ENCODE measurements at places on chromosomes 1 and 21. TPM values are rescaled to one million over a fixed set of nuclear protein-coding genes. Genes with fewer than 3 reads are reported as not detected.

DNA sequence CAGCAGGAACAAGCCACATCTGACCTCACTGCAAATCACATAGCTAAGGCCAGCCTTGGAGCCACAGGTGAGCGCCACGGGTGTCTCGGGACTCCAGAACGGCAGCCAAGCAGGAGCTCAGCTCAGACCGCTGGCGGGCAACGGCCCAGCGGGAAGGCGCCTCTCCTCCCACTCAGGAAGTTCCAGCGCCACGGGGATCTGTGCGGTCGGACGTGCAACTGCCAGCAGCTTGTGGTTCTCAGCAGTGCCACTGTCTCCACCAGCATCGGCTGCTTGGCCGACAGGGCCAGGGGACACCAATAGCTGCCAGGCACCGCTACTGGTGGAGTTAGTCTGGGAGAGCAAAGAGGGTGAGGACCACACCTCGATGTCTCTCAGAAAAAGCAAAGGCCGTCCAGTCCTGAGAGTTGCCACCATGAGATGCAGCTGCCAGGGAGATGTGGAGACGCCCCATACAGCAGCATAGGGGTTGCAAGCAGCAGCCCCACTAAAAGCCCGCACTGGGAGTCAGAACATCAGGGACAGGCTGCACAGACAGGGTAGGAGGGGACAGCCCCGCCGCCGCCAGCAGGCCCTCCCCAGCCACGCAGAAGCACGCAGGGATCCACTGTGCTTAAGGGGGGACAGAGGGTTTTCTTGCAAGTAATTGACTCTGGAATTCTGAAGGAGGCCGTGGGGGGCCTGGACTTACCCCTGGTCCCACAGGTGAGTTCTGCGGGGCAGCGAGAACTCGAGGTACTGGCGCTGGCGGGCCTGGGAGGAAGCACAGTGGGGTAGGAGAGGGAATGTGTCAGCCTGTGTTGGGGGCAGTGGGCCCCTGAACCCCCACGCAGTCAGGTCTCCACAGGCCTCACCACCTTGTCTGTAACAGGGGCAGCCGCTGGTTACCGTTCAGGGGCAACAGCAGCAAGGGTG lies 83.5 kb downstream of the NPHP4 start:
- no peak for DNase-seq

The SELE gene
- not detected for total RNA-seq

- DNase-seq = no peak
These were observed 33.5 kb downstream of the UBE2G2 start for GRCh38 chr21:44767834-44768831.

GRCh38 chr1:74512170-74512915 lies at the start of gene LRRC53:
TSS of gene LRRC53 (minus strand) at chr1:74512611. CDS start at chr1:74483349, 29,262 bp downstream.
- no peak for DNase-seq

DNA sequence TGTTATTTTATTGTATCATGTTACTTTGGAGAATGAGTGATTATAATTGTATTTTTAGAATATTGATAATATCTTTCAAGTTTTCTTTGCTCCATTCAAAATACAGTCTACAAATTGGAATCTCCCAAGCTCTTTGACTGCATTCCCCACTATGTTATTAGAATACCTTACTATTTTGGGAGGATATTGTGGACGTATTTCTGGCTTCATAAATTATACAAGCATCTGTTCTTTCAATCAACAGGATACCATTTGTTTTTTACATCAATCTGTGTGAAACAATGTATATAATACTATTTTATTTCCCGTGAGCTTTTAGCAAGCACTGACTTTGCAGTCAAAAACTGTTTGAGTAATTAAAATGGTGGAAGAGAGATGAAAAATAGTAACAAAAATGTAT lies 226.5 kb downstream of the PTPRC start:
- no peak for DNase-seq

DNA sequence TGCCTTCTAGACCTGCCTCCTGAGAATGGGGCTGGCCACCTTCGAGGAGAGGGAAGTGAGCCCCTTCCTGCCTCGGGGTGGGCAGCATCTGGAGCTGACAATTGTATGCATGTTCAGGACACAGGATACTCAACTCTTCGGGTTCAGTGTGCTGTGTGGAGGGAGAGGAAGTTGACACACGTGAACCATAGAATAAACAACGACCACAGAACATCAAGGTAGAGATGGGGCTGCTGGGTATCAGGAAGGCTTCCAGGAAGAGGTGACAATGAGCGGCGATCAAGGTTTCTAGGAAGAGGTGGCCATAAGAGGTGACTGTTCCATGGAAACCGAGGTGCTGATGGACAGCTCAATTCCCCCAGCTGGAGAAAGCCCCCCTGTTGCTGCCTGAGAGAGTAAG lies 22.0 kb downstream of the UBIAD1 start:
- no peak for DNase-seq

The GCSAML gene
- not detected for total RNA-seq

The OR2T11 gene
- not detected for total RNA-seq

GRCh38 chr1:3869751-3870301 lies 12.6 kb downstream of the DFFB start:
- DNase-seq = no peak

GRCh38 chr1:22831729-22832413 lies 121.2 kb downstream of the EPHB2 start:
- peak; percentile 98 for DNase-seq

DNA sequence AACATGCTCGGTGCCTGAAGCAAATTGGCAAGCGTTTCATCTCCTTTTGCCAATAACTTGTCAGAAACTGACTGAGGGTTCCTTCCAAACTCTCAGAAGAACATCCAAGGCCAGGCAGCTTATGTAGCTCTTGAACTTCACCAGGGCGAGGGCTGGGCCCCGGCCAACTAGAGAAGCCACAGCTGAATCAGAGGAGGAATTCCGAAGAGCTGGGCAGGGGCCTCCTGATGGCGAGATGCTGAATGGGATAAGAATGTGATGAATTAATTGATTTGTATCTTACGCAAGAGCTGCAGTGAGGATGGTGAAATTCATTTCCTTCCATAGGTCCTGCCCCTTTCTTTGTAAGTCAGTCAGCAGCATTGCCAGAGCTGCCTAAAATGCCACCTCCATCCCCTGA lies 345.8 kb downstream of the KIF26B start:
- peak; percentile 96 for DNase-seq

DNA sequence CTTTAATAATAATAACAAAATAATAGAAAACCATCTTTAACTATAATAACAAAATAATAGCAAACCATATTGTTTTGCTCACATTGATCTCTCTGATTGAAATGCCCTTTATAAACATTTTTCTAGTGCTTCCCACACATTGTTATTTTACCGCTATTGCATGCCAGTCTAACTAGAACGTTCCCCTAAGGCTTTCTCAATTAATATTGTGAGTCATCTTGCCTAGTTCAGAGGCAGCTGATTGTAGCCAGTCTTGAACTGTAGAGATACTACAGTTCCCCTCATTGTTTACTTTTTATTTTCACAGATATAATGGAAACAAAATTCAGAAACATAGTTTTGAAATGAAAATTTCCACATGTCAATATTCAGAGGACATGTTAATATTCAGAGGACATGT lies 192.3 kb upstream of the ADGRL4 start:
- DNase-seq = peak; percentile 80

DNA sequence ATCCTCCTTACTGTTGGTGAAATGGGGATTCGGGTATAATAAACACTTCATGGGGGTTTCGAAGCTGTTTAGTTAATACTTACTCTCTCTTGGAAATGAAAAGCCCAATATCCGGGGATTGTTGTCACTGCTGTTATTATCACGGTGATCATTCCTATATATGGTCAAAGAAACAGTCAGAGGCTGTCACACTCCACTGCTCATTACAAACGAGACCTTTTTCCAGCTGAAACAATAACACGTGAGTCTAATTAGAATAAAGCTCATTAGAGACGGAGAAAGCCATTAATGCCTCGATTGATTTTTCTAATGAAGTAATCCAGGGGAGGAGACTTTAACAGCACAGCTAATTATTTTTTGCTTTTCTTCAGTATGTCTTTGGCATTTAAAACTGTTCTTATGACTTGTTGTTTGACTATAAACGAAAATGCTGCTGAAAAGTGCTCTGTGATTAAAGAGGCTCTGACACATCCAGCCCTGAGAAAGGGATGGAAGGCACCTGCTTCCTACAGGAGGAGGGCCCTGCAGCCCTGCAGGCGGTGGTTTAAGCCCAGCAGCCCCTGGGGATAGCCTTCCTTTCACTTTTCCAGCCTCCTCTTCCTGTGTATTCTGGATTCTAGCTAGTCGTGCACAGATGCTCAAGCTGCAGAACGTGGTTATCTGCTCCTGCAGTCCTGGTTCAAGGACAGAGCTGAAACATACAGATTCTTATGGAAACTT lies 143.6 kb downstream of the EDEM3 start:
- no peak for DNase-seq

All from GM23248 (cell line).